ENCODE measurements at places on chromosomes 4 and X. TPM values are rescaled to one million over a fixed set of nuclear protein-coding genes. Genes with fewer than 3 reads are reported as not detected.

The CXorf49B gene
- not detected for total RNA-seq

The ENPEP gene
- 2.0 TPM for total RNA-seq

The TEX13C gene
- not detected for total RNA-seq

The RRH gene
- total RNA-seq = 0.22 TPM

DNA sequence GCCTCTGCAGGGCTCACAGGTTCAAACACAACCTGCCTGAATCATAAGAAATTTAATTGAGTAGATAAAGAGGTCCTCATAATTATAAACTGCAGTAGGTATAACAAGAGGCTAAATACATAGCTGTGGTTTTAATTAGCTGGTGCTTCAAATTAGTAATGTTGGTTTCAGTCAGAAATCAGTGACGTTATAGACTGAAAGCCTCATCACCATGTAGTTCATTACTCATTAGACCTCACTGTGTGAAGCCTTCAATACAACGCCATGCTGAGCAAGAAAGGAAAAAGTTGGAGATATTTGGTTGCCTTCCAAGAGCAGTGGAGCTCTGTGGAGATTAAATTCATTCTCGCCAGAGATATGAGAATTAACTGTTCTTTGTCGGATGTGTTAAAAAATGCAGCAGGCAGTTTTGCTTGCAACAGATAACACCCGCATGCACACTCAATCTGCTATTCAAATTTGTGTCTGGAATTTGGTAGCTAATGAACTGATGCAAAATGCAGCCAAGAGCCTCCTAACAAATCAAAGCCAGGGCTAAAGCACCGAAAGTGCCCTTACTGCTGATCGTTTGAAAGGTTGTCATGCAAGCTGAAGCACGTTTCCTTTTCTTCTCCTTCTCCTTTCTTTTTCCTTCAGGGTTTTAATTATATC lies 148.9 kb downstream of the AFF2 start:
- H3K27me3 ChIP-seq = no peaks in the 10 kb centered on the region
- DNase-seq = no peak
- no peak overlapping the region for H3K4me3 ChIP-seq
- H3K4me1 ChIP-seq = no peaks in the 10 kb centered on the region
- H3K36me3 ChIP-seq = no peaks in the 10 kb centered on the region

- no peaks in the 10 kb centered on the region for H3K4me1 ChIP-seq
- no peak for DNase-seq
- no peaks in the 10 kb centered on the region for H3K27me3 ChIP-seq
- no peak overlapping the region for H3K27ac ChIP-seq
- H3K36me3 ChIP-seq = no peaks in the 10 kb centered on the region
Observed at GRCh38 chr4:83757121-83757621, 221.3 kb downstream of the GPAT3 start.

- no peaks in the 10 kb centered on the region for H3K27me3 ChIP-seq
- peaks cover 41% of the 10 kb centered on the region for H3K4me1 ChIP-seq
- DNase-seq = no peak
- H3K27ac ChIP-seq = peak overlapping the region; percentile 97
- H3K4me3 ChIP-seq = no peak overlapping the region
- no peaks in the 10 kb centered on the region for H3K36me3 ChIP-seq
Observed at GRCh38 chr4:8534611-8535010, 45.6 kb upstream of the GPR78 start.

- H3K4me1 ChIP-seq = no peaks in the 10 kb centered on the region
- H3K27ac ChIP-seq = no peak overlapping the region
- DNase-seq = no peak
- no peaks in the 10 kb centered on the region for H3K36me3 ChIP-seq
Observed at GRCh38 chr4:154314248-154314647, 177.4 kb downstream of the DCHS2 start.

- H3K4me1 ChIP-seq = no peaks in the 10 kb centered on the region
- H3K27ac ChIP-seq = no peak overlapping the region
- no peaks in the 10 kb centered on the region for H3K27me3 ChIP-seq
- H3K36me3 ChIP-seq = no peaks in the 10 kb centered on the region
- no peak overlapping the region for H3K4me3 ChIP-seq
Observed at GRCh38 chr4:77488882-77489281, 116.7 kb upstream of the CXCL13 start.

DNA sequence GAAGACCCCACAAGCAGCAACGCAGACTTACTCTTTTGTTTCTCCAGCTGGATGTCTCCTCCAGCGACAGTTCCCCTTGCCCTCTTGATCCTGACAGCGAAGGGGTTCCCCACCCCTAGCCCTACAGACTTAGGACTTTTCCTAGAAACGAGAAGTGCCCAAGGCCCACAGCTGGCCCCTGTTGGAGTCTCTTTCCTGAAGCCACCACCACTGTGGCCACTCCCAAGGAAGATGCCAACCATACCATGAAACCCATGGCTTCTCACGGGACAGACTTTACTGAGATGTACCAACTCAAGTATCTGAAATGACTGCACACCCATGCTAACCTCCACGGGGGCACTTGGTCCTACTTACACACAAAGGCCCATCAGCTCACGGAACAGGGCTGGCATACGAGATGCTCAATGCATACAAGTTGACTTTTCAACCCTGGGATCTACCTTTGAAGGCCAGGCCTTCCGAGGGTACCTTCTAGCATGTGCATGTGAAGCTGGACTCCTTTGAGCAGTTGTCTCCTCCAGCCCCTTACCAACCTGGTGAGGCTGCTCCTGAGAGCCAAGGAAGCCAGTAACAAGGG lies 924 bp upstream of the IRAK1 start:
- no peak for DNase-seq
- no peak overlapping the region for H3K4me3 ChIP-seq
- H3K27me3 ChIP-seq = no peaks in the 10 kb centered on the region
- H3K36me3 ChIP-seq = no peaks in the 10 kb centered on the region

DNA sequence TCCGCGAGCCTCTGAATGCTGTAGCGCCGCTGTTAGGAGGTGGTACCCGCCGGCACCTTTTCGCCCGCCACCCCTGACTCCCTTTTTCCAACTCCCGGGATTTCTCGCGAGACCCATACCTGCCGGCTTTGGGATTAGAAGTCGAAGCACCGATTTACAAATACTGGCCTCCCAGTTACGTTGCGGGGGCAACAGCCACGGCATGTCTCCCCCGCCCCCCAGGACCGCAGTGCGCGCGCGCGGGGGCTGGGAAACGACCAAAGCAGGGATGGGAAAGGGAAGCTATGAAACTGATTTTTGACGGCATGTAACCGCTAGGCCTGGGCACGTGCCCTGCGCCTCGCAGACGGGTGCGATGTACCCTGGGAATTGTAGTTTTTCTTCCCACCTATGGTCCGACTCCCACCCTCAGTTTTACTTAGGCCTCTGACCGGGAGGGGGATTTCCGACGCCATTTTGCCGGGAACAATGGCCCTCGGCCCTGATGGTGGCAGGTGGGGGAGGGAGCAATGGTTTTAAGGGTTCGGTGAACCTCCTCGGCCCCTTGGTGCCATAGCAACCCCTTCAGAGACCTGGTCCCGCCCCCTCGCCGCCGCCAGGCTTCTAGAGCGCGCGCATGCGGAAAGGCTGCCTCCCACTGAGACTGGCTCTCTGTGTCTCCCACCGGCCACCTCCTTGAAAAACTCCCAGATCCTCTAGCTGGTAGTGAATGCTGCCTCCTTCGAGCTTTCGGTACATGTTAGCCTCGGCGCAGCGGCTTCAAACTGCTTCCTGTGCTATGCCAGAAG lies 772 bp upstream of the WNK3 start:
- peak overlapping the region; percentile 49 for H3K27ac ChIP-seq
- H3K36me3 ChIP-seq = no peaks in the 10 kb centered on the region
- no peak overlapping the region for H3K4me3 ChIP-seq
- no peaks in the 10 kb centered on the region for H3K4me1 ChIP-seq

GRCh38 chrX:126785539-126785938 lies 34.0 kb upstream of the PRR32 start:
- H3K4me3 ChIP-seq = no peak overlapping the region
- no peaks in the 10 kb centered on the region for H3K27me3 ChIP-seq
- no peak for DNase-seq
- no peaks in the 10 kb centered on the region for H3K4me1 ChIP-seq
- H3K36me3 ChIP-seq = no peaks in the 10 kb centered on the region

- no peak overlapping the region for H3K27ac ChIP-seq
- H3K27me3 ChIP-seq = no peaks in the 10 kb centered on the region
- H3K4me3 ChIP-seq = no peak overlapping the region
- no peak for DNase-seq
- no peaks in the 10 kb centered on the region for H3K36me3 ChIP-seq
Observed at GRCh38 chr4:109049926-109050325, 252.5 kb downstream of the COL25A1 start.

DNA sequence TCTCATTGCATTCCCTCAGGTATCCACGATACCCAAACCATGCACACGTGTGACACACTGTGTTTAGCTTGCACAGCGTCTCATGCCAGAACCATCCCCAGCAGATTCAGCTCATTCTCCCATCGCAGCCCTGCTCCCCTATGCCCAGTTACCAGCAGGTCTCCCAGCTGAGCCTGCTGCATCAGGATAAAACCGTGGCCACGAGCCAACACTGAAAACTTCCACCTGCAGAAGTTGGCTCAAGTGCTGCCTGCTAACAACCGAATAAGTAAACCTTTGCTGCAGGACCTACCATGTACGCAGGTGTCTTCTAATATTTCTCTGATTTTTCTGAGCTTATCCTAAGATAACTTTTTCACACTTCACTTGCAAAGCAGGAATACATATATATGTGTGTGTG lies 120.4 kb upstream of the STS start:
- H3K4me3 ChIP-seq = no peak overlapping the region
- no peaks in the 10 kb centered on the region for H3K4me1 ChIP-seq
- H3K27me3 ChIP-seq = no peaks in the 10 kb centered on the region
- no peaks in the 10 kb centered on the region for H3K36me3 ChIP-seq
- DNase-seq = peak; percentile 18
- no peak overlapping the region for H3K27ac ChIP-seq

- DNase-seq = no peak
- no peak overlapping the region for H3K27ac ChIP-seq
- H3K27me3 ChIP-seq = no peaks in the 10 kb centered on the region
- peaks cover 3% of the 10 kb centered on the region for H3K4me1 ChIP-seq
Observed at GRCh38 chr4:126756050-126756829, 876.5 kb upstream of the INTU start.

DNA sequence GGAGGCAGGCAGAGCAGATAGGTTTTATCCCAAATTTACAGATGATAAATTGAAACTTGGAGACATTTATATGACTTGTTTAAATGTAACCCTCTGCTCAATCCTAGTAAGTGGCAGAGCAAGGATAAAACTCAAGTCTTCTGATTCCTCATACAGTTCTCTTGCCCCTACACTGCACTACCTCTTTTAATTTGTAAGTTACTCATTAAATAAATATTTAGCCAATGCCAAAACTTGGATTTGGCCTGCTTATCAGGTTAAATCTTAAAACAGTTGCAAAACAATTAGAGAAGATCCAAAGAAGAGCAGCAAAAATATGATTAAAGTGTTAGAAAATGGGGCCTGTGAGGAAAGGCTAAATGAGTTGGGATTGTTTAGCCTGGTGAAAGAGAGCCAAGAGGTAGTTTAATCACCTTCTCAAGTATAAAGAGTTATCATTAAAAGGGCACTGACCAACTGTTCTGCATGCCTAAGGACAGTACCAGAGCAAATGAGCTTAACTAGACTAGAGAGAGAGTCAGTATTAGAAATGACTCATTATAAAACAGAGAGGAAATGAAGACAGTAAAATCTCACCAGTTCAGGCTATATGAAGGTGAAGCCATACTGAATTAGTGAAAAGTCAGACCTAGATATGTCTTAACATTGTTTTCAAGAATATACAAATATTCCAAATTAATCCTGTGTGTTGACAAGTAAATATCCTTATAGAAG lies 146.3 kb downstream of the GRIA3 start:
- H3K27ac ChIP-seq = no peak overlapping the region
- H3K4me1 ChIP-seq = no peaks in the 10 kb centered on the region
- no peak for DNase-seq

DNA sequence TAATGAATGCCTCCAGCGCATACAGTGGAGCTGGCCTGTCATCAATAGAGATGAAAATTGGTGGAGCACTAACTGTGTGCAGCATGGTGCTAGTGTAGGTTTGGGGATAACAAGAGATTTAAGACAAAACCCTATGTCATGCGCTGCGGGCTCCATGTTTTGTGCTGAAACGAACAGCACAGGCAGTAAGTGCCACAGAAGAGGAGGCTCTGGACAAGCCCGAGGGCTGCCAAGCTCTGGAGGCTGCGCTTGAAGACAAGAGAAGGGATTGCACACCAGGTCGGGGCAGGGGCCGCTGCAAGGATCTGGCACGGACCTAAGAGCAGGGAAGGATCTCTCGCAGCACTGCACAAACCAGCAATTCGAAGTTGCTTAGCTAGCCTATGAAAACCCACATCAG lies 35.5 kb downstream of the TENM3 start:
- no peaks in the 10 kb centered on the region for H3K36me3 ChIP-seq
- H3K4me3 ChIP-seq = no peak overlapping the region
- no peak overlapping the region for H3K27ac ChIP-seq
- H3K4me1 ChIP-seq = no peaks in the 10 kb centered on the region

DNA sequence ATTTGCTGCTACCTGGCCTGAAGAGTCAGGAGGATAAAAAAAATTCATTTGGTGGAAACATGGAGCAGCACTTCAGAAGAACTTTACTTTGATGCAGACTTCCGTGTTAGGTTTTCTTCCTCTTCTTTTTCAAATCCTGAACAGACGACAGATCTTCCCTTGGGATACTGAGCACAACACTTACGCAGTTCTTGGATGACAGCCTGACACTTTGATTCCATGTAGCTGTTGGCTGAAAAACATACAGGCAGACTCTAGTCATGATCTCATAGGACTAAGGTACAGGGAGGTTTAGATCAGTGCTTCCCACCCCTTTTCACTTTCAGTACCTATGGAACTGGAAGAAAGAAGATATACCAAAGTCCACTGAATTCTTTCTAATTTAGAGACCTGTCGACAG lies 9.2 kb downstream of the CMC4 start:
- no peak overlapping the region for H3K27ac ChIP-seq
- no peaks in the 10 kb centered on the region for H3K36me3 ChIP-seq
- H3K27me3 ChIP-seq = no peaks in the 10 kb centered on the region
- H3K4me1 ChIP-seq = no peaks in the 10 kb centered on the region

GRCh38 chr4:174523025-174523693 lies 871 bp upstream of the HPGD start:
- H3K36me3 ChIP-seq = no peaks in the 10 kb centered on the region
- no peak overlapping the region for H3K27ac ChIP-seq
- DNase-seq = no peak
- H3K27me3 ChIP-seq = no peaks in the 10 kb centered on the region
